A549 treated with CORT108297 at 1 μM for 4 hours (cell line): ENCODE measurements at places on chromosomes 11 and 22. TPM values are rescaled to one million over a fixed set of nuclear protein-coding genes. Genes with fewer than 3 reads are reported as not detected.

Gene HBG1
- total RNA-seq, result not detected in 5 replicates

Gene MS4A6A
- not detected in 5 replicates for total RNA-seq

Gene ISX
- total RNA-seq, result not detected in 5 replicates

Gene KCNJ1
- total RNA-seq, result not detected in 5 replicates

Gene AQP11
- 2.1 to 2.8 TPM (median 2.6 TPM) in 5 replicates for total RNA-seq

Gene SPDYC
- total RNA-seq, result not detected in 5 replicates

Gene ROM1
- total RNA-seq, result 3.3 to 5.0 TPM (median 3.6 TPM) in 5 replicates

Gene C2CD2L
- total RNA-seq, result 5.4 to 7.9 TPM (median 5.9 TPM) in 5 replicates

Gene FGF19
- 0.03 to 0.08 TPM in 2 of 5 replicates, not detected in the others for total RNA-seq

Gene EXT2
- 53.9 to 61.6 TPM (median 57.4 TPM) in 5 replicates for total RNA-seq

Gene GLYAT
- total RNA-seq, result not detected in 5 replicates

Gene WBP2NL
- total RNA-seq, result 0.05 to 0.21 TPM (median 0.06 TPM) in 3 of 5 replicates, not detected in the others

Gene C22orf42
- total RNA-seq, result not detected in 5 replicates

Gene PGA4
- 0.06 TPM in 1 of 5 replicates, not detected in the others for total RNA-seq

Gene TIGD3
- total RNA-seq, result 0.60 to 1.1 TPM (median 1.0 TPM) in 5 replicates

Gene SLC22A25
- total RNA-seq, result not detected in 5 replicates

Gene CD59
- 734 to 918 TPM (median 856 TPM) in 5 replicates for total RNA-seq

Gene RPUSD4
- total RNA-seq, result 17.8 to 18.6 TPM (median 18.3 TPM) in 5 replicates

Gene TTLL12
- total RNA-seq, result 21.2 to 23.7 TPM (median 22.0 TPM) in 5 replicates

Gene GSC2
- total RNA-seq, result 0.09 to 0.11 TPM in 2 of 5 replicates, not detected in the others
